ENCODE measurements at places on chromosomes 4 and X.

DNA sequence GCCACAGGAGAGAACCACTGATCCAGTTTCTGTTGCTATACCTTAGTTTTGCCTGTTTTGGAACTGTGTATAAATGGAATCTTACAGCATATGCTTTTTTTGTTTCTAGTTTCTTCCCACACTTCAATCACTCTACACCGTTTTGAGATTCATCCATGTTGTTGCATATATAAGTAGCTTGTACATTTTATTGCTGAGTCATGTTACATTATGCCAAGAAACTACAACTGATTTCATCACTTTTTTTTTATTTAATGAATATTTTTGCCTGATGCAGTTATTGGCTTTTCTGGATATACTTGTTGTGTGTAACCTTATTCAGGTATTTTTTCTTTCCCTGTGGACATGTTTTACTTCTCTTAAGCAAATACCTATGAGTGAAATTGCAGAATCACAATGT, 1135.9 kb downstream of the RAPGEF2 start:
- peak; percentile 4 for DNase-seq

DNA sequence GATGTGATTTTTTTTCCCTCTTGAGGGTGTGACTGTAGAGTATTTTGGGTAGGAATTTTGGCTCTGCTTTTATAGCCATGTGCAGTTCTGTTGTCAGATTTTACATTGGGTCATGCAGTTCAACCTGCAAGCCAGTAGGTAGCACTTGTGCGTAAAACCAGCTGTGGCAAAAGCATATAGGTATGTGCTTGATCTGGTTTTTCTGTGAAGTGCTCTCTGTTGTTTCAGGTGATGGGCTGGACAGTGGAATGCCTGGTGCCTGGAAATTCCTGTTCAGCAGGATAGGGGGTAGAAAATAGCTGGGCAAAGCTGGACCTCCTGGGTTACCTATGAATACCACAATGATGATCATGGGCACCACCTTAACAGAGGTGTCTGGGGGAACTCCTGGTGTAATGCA, 584.2 kb upstream of the PCDH10 start:
- DNase-seq = no peak

DNA sequence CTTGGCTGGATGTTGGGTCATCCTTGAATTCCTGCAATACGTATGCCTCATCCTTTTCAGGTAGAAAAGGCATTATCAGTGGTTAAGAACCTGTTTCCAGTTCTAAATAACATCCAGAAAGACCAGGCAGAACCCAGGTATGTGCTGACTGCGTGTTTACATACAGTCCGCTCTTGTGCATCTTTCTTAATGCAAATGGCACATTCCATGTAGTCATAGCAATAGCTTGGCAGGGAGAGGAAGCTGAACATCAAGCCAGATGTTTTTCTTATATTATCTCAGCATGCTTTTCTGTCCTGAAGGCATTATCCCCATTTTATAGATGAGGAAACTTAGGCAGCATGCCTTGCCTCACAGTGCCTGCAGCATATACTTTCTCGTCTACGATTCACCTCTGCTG, 2.1 kb downstream of the DCLK2 start:
- DNase-seq = peak; percentile 20

GRCh38 chrX:317424-318067, 1.1 kb downstream of the GTPBP6 start:
- DNase-seq = no peak

DNA sequence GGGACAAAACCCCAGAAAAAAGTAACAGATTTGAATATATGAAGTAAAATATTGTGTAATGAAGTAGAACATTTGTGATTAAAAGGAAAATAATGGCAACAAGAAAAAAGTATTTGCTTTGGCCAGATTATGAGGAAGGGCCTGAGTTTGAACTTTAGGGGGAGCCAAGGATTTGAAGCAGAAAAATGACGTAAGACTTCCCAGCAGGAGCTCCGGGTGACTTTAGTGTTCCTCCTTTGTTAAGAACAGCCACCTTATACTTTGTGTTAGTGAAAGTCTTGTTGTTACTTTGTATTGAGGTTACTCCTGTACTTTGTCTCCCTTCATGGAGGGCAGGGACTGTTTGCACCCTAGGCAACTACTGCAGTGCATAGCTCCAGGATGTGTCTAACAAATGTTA, 41.1 kb downstream of the DCUN1D4 start:
- no peak for DNase-seq

- no peak for DNase-seq
Measured at GRCh38 chr4:73181231-73181630, 77.4 kb downstream of the ANKRD17 start.

DNA sequence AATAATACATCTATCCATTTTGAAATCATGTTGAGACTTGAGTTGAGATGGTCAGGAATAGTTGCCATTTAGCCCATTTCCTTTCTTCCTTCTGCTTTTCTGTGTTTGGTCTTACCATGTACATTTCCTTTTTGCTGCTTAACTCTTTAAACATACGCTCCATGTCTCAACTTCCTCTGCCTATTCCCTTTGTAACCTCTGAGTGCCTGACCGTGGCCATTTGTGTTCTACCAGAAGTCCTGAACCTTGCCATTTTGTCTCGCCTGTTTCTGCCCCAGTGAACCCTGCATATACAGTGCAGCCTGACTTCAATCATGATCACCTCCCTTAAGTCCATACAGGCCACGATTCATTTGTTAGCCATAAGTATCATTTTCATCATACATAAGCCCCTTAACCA, 169.0 kb downstream of the RAPGEF2 start:
- DNase-seq = no peak

DNA sequence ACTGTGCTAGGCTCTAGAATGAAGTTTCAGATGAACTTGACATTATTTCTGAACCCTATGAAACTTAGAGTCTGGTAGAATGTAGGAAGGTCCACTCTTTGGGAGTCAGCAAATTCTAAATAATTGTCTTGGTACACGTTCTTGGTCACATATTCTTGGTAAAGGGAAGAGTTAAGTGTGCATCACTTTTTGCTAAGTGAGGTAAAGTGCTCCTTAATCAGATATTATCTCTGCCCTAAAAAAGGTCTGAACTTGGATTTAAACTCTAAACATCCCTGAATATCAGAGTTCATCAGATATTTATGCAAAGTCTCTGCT, 7.2 kb downstream of the OCIAD2 start:
- DNase-seq = no peak

- no peak for DNase-seq
Measured at GRCh38 chrX:106963111-106963510, 36.9 kb downstream of the MORC4 start.

DNA sequence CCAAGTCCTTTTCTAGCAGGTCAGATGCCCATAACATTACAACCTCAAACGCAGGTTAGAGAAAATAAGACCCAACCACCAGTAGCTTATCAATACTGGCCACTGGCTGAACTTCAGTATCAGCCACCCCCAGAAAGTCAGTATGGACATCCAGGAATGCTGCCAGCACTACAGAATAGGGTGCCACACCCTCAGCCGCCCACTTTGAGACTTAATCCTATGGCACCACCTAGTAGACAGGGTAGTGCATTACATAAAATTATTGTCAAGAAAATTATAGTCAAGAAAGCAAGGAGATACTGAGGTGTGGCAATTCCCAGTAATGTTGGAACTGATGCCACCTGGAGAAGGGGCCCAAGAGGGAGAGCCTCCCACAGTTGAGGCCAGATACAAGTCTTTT, 19.9 kb upstream of the TRIM61 start:
- DNase-seq = peak; percentile 20

- no peak for DNase-seq
Measured at GRCh38 chr4:22490718-22491315, 25.0 kb downstream of the ADGRA3 start.

- no peak for DNase-seq
Measured at GRCh38 chr4:39263895-39264294, 81.6 kb downstream of the WDR19 start.

DNA sequence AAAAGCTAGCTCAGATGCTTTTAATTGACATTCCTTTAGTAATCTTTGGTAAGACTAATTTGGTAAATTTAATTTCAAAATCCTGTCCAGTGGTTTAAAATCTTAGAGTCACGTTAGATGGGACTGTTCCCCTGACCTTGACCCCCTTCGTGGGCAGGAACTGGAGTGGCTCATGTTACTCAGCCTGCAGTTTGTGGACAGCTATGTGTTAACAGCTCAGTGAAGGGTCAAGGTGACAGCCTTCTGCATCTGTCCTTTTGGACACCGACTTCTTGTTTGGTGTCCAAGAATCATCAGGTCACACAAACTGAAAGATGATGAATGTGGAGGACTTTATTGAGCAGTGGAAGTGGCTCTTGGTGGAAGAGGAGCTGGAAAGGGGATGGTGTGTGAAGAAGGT, 2.9 kb downstream of the ARSF start:
- no peak for DNase-seq

GRCh38 chr4:110676241-110676640, 53.4 kb upstream of the PITX2 start:
- DNase-seq = no peak

DNA sequence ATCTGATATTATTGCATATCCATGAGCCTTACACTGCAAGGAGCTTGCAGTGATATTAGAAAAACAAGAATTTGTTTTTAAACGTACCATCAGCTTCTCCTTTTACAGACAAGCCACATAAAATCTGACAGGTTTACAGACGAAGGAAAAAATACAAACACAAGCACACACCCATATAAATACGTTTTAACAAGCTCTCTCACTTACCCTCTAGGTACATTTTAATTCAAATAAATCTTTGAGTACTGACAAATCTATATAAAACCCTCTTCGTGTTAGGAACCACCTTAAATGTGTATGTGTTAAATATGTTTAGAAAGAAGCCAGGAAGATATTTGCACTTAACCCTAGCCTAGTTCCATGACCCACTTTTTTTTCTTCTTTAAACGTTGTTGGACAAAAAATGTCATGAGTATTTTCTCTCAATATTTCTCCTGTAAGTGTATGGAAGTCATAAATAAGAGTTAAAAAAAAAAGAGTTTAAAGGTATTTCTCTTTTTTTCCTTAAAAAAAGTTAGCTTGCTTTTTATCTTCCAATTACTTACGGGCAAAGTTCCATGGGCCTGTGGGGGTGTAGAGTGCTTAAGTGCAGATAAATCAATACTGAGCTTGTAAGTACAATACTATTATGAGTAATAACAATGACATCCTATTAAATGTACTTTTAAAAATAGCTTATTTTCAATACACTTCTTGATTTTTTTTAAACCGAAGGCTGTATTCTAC, 1.5 kb downstream of the ARAP2 start:
- no peak for DNase-seq

GRCh38 chr4:133997436-133997835, 204.2 kb downstream of the PABPC4L start:
- peak; percentile 28 for DNase-seq

- DNase-seq = no peak
Measured at GRCh38 chrX:68659385-68659784, 11.9 kb downstream of the STARD8 start.

- DNase-seq = no peak
Measured at GRCh38 chr4:75745721-75746199, 21.4 kb downstream of the USO1 start.

DNA sequence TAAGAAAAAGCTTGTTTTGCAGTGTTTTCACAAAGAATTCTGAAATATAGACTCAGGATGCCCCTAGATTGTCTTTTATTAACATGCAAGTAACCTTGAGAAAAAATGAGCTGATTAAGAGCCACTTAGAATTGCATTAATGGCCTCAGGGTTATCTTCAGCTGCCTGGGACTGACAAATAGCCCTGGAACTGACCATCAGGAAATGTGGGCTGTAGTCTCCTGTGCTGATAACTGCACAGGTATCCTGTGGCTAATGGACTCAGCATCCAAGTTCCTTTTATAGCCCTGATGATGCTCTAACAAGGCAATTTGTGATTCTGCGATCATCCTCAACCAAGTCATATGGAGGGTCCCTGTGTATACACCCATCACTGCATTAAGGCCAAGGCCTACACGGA, 17.0 kb downstream of the CA5B start:
- no peak for DNase-seq

GRCh38 chrX:68746988-68747387, 81.8 kb upstream of the EFNB1 start:
- no peak for DNase-seq

DNA sequence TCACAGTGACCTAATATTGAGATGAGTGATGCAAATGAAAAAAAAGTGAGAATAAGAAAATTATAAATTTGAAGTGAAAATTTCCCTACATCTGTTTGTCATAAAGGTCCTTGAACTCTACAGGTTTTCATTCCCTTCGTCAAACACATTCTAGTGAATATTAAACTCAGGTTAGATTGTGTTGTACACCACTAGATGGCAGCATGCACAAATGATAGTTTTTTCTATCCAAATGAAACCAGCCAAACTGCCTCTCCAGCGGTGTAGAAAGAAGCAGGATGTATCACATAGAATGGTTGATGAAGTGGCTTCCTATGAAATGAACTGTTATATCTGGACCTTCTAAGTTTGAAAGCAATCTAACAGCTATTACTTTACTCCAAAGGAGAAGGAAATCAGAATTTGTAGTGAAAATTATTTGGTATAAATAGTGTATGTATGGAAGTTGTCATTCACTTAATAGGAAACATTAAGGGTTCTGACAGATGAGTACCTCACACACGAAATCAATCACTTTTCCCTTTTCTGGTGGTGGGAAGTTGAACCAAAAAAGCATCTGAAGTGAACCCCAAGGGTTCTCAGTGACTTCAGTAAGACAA, 382.7 kb downstream of the UNC5C start:
- peak; percentile 72 for DNase-seq

- DNase-seq = peak; percentile 1
Measured at GRCh38 chrX:34528081-34528480, 129.0 kb downstream of the TMEM47 start.

DNA sequence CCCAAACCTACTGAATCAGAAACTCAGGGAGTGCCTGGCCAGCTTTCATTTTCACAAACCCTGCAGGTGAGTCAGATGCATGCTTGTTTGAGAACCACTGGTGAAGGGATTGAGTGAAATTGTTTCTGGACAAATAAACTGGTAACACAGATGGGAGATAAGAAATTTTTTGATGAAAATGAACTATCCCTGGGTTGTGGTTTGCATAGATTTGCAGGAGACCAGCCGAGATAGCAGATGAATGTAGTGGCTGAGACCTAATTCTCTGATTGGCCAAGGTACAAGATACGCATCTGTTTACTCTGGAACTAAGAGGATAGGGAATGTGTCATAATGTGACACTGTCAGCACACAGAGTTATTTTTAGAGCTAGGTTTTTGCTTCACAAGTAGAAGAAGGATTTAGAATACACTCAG, 117.8 kb upstream of the NOCT start:
- peak; percentile 61 for DNase-seq

- DNase-seq = no peak
Measured at GRCh38 chrX:47191806-47192401, 1.7 kb upstream of the UBA1 start.

- peak; percentile 56 for DNase-seq
Measured at GRCh38 chr4:77586951-77587383, 18.7 kb upstream of the CXCL13 start.

- DNase-seq = no peak
Measured at GRCh38 chr4:95256108-95256835, 292.5 kb downstream of the UNC5C start.

DNA sequence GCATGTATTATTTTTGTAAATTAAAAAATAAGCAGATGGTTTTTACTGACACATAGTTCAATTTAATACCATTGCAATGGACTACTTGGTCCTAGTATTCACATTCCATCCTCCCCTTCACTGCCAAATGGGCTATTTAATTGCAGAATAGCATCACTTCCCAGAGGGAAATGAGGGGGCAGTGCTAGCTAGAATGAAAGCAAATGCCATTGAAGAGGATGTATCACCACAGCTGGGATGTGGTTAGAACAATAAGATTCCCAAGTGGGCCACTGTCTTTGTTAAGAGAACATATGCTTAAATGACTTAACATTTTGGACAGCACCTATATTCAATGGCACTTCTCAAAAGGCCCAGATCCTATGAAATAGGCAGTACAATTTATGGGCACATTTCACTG, 224.7 kb downstream of the RBMX2 start:
- DNase-seq = peak; percentile 64

- no peak for DNase-seq
Measured at GRCh38 chrX:101656817-101657216, 2.8 kb downstream of the ARMCX2 start.

Measured in fibroblast of mammary gland (primary cell).